ENCODE measurements at places on chromosomes 16 and 17.

DNA sequence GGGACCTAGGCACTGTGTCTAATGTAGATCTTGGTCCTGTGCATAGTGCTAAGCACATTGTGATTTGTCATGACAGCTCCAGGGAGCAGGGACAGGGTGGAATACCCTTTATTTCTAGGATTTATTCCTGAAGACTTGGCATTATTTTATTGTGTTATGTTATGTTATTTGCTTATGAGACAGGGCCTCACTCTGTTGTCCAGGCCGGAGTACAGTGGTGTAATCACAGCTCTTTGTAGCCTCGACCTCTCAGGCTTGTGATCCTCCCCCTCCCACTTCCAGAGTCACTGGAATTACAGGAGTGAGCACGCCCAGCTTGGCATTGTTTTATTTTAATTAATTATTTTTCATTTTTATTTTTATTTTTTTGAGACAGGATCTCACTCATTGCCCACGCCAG, 40.5 kb upstream of the USP7 start:
- DNase-seq, result no peak

GRCh38 chr16:25011891-25012514, 3.2 kb downstream of the ARHGAP17 start:
- DNase-seq, result no peak

DNA sequence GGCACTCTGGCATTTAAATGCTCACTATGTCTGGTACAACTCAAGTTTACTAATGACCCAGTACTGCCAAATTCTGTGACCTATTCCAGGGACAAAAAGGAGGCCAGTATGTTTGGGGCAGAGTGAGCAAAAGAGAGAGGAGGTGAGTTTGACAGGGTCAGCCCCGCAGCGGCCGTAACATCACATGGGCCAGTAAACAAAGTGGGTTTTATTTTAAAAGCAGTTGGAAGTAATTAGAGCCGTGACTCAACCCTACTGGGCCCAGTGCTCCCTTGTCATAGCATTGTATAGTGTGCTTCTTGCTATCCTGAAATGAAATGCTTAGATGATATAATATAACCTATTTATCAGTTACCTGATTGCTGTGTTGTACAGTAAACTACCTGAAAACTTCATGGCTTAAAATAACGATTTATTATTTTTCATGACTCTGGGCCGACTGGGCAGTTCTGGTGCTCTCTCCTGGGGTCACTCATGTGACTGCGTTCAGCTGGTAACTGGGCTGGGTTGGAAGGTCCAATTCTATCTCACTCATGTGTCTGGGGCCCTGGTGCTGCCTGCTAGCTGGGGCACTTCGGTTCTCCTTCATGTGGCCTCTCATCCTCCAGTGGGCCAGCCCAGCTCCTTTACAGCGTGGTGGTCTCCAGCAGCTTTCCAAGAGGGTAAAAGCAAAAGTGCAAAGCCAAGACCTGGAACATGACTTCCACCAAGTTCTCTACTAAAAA, 27.4 kb downstream of the IQCK start:
- no peak for DNase-seq

- DNase-seq, result no peak
Measured at GRCh38 chr16:1285669-1286512, 23.5 kb upstream of the UBE2I start.

GRCh38 chr16:27879601-27880247, 183.8 kb downstream of the GSG1L start:
- DNase-seq, result no peak

- peak; percentile 29 for DNase-seq
Measured at GRCh38 chr17:17613708-17614114, 22.2 kb upstream of the PEMT start.

DNA sequence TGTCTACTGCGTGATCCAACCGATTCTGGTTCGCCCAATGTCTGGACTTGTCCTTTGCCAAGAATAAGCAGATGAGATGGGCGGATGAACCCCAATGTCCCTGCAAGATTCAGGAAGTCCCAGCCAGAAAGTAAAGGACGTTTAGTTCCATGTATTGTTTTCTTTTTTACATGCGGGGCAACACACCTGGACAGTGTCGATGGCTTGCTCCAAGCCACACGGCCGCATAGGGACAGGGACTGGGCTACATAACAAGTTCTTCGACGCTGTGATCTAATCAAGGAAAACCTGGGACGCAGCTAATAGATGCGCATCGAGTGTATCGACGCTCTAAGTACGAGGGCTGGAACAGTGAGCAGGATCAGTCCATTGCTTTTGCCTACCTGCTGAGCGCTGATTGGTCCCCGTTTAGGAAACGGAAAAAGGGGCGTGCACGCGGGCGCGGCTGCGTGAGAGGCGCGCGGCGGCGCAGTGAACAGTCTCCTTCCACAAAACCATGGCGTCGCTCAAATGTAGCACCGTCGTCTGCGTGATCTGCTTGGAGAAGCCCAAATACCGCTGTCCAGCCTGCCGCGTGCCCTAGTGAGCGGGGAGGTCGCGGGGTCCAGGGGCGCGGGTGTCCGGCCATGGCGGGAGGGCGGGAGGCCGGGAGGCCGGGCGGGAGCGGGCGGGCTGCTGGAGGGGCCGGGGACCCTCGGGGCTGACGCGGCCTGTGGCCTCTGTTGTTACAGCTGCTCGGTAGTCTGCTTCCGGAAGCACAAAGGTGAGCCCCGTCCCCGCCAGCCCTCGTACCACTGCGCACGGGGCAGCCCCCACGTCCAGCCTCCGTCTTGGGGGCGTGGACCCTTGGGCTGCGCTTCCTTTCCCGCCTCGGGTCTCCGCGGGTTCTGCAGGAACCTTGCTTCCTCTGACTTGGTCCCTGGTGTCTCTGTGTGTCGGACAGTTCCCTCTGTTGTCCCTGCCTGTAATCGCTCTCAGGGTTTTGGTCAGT, at the start of gene ZNHIT3:
ZNHIT3 (plus strand) TSS at position 478 of the 991 bp plus-strand sequence; CDS start at position 497, 19 bp downstream.
- peak; percentile 89 for DNase-seq

DNA sequence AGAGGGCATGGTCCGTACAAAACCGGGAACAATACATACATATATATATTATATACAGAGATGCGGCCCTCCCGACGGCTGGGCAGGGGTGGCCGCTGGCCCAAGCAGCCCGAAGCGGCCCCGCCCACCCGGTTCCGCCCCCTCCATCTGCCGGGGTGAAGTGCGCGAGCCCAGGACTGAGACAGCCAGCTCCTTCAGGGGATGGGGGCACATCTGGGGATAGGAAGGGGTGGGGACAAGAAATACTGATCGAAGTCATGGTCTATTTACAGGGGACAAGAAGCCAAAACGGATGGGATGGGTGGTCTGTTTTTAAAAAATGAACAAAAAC, 3.8 kb upstream of the SAMD14 start:
- DNase-seq, result no peak

Measured in CD4-positive, alpha-beta T cell treated with Interferon gamma for 1 hour (primary cell).